ENCODE measurements at places on chromosomes 11 and 22.
A peak's percentile ranks its signal among the peaks of the same experiment; 100 is the strongest.

GRCh38 chr11:45816614-45817013, 11.7 kb downstream of the SLC35C1 start:
- no peak for DNase-seq

DNA sequence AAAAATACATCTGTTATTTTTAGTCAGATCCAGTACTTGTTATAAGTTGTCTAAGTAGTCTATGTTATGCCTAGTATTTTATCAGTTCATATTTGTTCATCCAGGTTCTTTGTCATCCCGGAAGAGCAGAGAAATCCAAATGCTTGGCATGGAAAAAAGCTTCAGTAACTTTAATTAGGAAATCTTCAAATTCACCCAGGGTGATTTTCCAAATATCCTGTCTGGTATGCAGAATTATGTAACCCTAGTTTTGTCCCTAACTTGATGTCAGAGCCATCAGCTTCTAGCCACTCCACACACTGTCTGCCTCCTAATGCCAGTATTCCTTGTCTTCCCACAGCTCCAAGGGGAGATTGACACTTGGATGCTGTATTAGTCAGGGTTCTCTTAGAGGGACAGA, 216.2 kb downstream of the ARHGAP42 start:
- DNase-seq = no peak

DNA sequence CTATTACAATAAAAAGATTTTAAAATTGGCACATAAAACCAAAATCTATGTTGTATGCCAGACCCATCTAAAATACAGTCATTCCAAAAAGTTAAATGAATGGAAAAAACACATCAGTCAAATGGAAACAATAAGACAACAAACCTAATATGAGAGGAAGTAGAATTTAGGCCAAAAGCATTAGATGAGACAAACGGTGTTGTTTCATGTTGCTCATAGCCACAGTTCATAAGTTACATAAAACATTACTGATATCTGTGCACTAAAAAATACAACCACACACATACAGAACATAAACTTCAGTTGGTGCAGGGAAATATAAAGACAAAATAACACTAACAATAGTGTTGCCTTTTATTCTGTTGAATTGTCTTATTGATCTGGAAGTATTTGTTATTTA, 661.9 kb downstream of the CNTN5 start:
- DNase-seq = no peak

DNA sequence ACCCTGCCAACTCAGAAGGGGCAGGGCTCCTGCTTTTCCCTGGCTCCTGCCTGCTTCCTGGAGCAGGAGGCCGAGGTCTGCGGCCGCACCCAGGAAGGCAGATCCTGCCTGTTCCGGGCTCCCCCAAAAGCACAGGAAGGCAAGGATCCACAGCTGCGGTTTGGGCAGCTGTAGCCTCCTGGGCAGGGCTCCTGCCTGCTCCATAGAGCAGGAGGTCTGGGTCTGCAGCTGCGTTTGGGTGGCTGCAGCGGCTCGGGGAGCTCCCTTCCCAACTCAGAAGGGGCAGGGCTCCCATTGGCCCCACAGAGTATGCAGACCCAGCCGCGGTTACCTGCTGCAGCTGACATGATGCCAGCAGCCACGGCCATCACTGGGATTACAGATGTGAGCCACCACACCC, 5.5 kb downstream of the UPK2 start:
- no peak for DNase-seq

DNA sequence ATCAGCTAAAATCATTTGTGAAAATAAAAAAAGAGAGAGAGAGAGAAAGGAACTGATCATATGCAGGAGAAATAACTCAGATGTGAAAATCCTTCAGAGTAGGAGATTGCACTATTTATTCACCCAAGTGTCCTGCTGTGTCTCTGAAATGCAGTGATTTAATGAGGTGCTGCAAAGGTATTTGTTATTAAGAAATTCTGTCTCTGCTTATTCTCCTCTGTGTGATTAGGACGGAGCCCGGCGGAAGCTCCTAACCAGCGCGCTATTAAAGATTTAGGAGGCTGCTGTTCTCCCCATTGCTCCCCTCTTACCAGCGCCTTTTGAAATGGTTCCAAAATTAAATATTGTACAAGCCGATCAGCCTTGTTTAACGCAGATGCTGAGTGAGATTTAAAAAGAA, 528.3 kb downstream of the BUD13 start:
- no peak for DNase-seq

GRCh38 chr11:64745189-64745520, 1.2 kb upstream of the RASGRP2 start:
- peak; percentile 42 for DNase-seq

- DNase-seq = no peak
Measured at GRCh38 chr22:23495614-23496444, 84.3 kb downstream of the IGLL1 start.

- DNase-seq = no peak
Measured at GRCh38 chr22:22817468-22818201, 70.0 kb upstream of the IGLL5 start.

GRCh38 chr11:116694815-116695590, 77.8 kb downstream of the BUD13 start:
- DNase-seq = no peak

- DNase-seq = no peak
Measured at GRCh38 chr11:19101796-19102520, 15.0 kb upstream of the ZDHHC13 start.

DNA sequence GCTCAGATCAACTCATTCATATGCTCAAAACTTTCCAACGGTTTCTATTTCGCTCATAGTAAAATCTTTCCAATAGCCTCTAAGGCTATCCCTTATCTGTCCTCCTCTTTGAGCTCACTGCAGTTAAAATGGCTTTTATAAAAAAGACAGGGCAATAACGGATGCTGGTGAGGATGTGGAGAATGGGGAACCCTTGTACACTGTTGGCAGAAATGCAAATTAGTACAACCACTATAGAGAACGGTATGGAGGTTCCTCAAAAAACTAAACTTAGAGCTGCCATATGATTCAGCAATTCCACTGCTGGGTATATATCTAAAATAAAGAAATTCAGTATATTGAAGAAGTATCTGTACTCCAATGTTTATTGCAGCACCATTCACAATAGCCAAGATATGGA, 345.6 kb downstream of the DLG2 start:
- no peak for DNase-seq

- no peak for DNase-seq
Measured at GRCh38 chr11:130370845-130371590, 56.3 kb upstream of the ZBTB44 start.

DNA sequence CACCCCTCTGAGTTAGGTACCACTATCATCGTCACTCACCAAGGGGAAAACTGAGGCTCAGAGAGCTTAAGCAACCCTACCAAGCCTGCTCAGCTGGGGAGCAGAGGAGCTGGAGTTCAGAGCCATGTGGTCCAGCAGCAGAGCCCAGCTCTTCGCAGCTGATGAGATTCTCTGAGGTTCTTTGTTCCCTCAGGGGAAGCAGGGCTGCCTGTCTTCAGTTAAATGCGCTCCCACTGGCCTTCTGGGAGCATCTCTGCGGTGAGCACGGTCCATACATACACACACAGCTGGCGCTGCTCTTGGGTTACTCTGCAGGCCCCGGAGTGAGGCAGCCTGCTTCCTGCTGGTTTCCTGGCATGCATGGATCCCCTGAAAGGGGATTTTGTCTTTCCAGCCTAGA, 5.2 kb upstream of the PTGDR2 start:
- no peak for DNase-seq

- peak; percentile 48 for DNase-seq
Measured at GRCh38 chr11:120303004-120303637, 22.0 kb upstream of the TLCD5 start.

DNA sequence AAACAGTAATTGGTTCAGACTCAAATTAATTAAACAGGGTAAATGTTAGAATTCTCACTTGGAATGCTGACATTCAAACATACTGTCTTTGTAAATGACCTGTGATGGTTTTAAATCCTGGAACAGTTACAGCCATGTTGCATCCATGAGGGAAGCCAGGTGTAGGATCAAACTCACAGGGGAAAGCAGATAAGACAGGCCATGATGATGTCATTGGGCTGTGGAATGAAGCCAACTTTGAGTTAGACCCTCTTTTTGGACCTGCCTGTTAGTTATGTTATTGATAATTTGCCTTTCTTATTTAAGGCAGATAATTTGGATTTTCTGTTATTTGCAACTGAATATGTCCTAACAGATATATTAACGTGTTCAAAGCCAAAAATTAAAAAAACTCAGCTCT, 39.3 kb upstream of the ABTB2 start:
- no peak for DNase-seq

- DNase-seq = no peak
Measured at GRCh38 chr11:100632941-100633452, 54.1 kb upstream of the ARHGAP42 start.

GRCh38 chr11:117443266-117444186, 115.9 kb downstream of the CEP164 start:
- no peak for DNase-seq

GRCh38 chr11:23201936-23202522, 341.8 kb upstream of the CCDC179 start:
- DNase-seq = no peak

GRCh38 chr11:126981635-126982034, 18.9 kb downstream of the KIRREL3 start:
- DNase-seq = no peak

DNA sequence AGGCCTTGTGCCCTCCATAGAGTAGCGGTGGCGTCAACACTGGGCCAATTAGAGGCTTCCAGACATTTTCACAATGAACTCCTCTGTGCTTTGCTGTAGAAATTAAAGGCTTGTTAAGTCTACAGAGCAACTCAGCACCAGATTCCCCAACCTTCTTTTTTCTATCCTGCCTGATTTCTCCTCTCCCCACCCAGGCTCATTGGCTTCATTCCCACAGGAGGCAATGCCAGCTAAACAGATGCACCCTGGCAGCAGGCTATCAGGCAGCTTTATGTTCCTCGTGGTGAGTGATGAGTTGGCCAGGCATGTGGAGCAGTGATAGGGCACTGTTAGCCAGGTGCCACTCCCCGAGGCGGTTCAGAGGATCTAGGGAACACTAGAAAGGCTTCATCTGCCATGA, 4.8 kb downstream of the DIXDC1 start:
- no peak for DNase-seq

GRCh38 chr11:123006860-123007542, 25.4 kb upstream of the BSX start:
- DNase-seq = no peak

GRCh38 chr11:2358754-2359442, 18.2 kb upstream of the CD81 start:
- DNase-seq = no peak

GRCh38 chr22:45059296-45059695, 49.5 kb upstream of the PHF21B start:
- no peak for DNase-seq

DNA sequence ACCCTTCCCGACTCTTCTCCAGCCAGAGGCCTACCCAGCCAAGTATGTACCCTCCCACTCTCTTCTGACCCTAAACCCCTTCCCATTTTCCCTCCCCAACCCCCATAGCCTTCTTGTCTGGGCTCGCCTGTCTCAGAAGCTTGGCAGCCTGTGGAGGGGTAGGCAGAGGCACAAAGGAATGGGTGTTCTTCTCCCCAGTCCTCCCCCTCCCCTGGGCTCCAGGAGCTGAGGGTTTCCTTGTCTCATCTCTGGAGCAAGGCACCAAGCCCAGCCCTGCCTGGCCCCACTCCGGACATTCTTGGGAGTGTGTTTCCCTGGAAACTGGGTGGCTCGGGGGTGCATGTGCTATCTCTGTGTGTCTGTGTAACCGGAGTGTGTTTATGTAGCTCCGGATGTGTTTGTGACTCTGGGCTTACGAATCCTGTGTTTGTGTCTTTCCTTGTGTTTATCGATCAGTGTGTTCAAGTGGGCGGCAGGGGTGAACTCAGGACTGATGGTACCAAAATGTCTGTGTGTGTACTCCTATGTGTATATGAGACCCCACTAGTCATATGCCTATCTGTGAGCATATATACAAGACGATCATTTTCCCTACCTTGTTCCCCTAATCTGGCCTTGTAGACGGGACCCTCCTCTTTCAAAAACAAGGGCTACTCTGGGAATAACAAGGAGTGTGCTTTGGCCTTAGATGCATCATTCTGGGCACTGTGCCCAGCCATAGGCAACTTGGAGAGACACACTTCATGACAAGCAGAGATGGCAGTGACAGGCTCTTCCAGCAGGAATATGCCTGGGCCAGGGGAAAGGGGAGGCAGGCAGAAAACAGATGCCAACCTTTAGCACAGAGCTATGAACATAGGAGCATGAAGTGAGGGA, 10.9 kb downstream of the PHLDB1 start:
- DNase-seq = no peak

GRCh38 chr11:15347969-15348734, 233.4 kb downstream of the INSC start:
- DNase-seq = no peak

DNA sequence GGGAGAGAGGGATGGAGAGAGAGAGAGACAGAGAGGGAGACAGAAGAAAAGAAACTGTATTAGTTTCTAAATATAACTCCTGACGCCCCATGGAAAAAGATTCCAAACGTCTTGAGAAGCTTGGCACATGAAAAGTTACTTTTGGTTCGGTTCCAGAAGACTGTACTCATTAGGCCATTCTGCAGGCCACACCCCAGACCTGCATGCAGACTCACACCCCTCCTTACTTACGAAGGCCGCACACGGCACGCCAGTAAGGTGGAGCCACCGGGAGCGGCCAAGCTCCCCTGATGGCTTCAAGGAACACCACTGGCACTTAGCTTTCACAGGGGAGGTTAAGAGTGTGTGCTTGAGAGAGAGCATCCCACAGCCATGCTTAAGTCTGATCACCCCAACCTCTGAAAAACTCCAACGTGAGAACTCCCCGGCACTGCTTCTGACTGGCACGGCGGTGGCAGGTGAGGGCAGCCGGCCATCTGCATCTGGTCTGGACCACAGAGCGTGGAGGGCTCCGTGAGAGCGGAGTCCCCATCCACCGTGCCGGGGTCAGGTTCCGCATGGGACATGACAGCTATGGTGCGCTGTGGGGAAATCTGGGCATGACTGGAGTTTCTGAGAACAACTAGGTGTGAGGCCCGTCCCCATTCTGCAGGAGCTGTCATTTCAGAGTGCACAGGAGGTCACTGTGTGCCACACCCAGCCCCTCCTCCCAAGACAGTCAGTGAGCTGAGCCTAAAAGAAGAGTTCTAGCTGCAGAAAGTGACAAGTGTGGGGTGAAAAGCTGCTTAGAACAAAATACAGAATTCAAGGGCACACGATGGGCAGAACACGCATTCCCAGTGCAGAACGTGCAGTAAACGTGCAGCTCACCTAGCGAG, 62.4 kb downstream of the MYH9 start:
- no peak for DNase-seq

DNA sequence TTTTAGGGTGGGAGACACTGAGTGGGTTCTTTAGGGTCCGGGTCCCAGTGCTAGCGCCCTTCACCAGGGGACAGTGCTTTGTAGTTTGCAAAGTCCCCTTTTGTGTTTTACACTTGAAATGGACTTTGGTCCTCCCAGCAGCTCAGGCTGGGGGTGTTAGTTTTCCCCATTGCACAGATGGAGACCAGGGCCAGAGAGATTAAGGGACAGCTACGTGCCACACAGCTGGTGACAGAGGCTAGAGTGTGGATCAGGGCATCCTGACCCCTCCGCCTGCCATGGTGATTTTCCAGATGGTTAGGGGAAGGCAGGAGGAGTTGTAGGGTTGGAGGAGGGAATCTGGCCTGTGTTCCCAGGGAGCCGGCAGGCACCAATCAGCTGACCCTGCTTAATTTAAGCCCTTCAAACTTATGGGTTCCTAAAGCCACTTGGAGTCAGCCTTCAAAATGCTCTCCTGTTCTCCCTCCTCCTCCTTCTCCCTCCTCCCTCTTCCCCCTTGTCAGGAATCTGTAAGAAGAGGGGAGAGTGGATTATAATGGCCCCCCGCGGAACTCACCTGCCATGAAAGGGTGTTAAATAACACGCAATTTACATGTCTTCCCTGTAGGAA, 22.5 kb upstream of the MPPED1 start:
- DNase-seq = no peak

- no peak for DNase-seq
Measured at GRCh38 chr11:126403658-126404057, 48.2 kb downstream of the ST3GAL4 start.
